ENCODE measurements at places on chromosomes 7 and 10. TPM values are rescaled to one million over a fixed set of nuclear protein-coding genes. Genes with fewer than 3 reads are reported as not detected.

SHLD2 gene
- 36.5 TPM for total RNA-seq

BUD23 gene
- 47.5 TPM for total RNA-seq

HABP2 gene
- total RNA-seq: not detected

ITGA8 gene
- 1.1 TPM for total RNA-seq

HYAL4 gene
- not detected for total RNA-seq

C7orf57 gene
- total RNA-seq: not detected

TTYH3 gene
- 36.5 TPM for total RNA-seq

AKR1D1 gene
- total RNA-seq: not detected

CUBN gene
- total RNA-seq: 0.87 TPM
